ENCODE measurements at places on chromosomes 3 and 15.

- DNase-seq: no peak
Observed at GRCh38 chr15:51861557-51862359, 32.3 kb downstream of the TMOD3 start.

- no peak for DNase-seq
Observed at GRCh38 chr3:100899440-100900091, 93.7 kb downstream of the ABI3BP start.

DNA sequence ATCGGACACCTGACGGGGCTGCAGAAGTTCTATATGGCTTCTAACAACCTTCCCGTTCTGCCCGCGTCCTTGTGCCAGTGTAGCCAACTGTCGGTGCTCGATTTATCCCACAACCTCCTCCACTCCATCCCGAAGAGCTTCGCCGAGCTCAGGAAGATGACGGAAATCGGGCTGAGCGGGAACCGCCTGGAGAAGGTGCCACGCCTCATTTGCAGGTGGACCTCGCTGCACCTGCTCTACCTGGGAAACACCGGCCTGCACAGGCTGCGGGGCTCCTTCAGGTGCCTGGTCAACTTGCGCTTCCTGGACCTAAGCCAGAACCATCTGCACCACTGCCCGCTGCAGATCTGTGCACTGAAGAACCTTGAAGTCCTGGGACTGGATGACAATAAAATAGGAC, 9.8 kb upstream of the LRRC34 start:
- DNase-seq: no peak

- no peak for DNase-seq
Observed at GRCh38 chr15:62809115-62809967, 233.2 kb upstream of the TPM1 start.

GRCh38 chr3:183558495-183558894, 3.0 kb upstream of the KLHL6 start:
- no peak for DNase-seq

GRCh38 chr3:160796089-160796812, 40.2 kb downstream of the PPM1L start:
- DNase-seq: no peak

Measured in astrocyte of the cerebellum (primary cell).